Chondrocyte (in vitro differentiated cells): ENCODE measurements at places on chromosomes 13 and 19. TPM values are rescaled to one million over a fixed set of nuclear protein-coding genes. Genes with fewer than 3 reads are reported as not detected.

DNA sequence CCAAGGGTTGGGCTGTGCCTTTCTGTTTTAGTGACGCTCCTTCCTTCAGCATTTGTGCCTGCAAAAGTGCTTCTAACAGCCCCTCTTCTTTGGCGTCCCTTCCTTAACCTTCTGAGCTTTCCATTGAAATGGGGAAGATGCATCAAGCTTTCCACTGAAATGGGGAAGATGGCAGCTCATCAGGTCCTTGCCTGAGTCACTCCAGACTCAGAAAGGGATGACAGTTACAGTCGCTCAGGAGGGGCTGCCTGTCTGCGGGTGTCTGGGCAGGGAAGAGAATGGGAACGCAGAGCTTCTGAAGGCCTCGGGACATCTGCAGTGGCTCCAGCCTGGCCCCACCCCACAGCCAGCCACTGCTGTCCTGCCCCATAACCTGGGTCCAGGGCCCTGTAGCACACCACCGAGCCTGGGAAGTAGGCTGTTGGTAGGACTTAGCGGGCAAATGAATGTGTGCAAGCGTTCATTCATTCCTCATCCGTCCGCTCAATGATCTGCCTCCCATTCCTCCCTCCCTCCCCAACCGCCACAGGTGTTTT is 9.8 kb downstream of the AP1M1 start:
- H3K27ac ChIP-seq, result no peak overlapping the region
- DNase-seq, result peak; percentile 38
- H3K4me3 ChIP-seq, result no peak overlapping the region
- H3K36me3 ChIP-seq, result peaks cover 45% of the 10 kb centered on the region

DNA sequence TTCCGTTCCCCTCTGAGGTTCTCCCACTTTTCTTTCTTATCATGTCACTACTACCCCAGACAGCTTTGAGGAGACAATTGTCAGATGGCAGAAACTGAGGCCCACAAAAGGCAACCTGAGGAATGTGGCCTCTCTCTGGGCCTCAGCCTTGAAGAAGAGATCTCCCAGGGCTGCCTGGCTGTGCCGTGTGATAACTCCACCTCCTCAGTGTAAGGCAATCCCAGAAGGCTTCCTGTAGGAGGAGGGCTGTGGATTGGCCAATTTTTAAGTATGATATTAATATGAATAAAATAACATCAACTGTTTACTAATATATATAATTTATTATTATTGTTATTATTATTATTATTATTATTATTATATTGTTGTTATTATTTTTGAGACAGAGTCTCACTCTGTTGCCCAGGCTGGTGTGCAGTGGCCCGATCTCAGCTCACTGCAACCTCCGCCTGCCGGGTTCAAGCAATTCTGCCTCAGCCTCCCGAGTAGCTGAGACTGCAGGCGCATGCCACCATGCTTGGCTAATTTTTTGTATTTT is 4.5 kb upstream of the DUS3L start:
- no peaks in the 10 kb centered on the region for H3K27me3 ChIP-seq
- peaks cover under 1% of the 10 kb centered on the region for H3K36me3 ChIP-seq
- H3K4me3 ChIP-seq, result no peak overlapping the region
- H3K27ac ChIP-seq, result no peak overlapping the region

DNA sequence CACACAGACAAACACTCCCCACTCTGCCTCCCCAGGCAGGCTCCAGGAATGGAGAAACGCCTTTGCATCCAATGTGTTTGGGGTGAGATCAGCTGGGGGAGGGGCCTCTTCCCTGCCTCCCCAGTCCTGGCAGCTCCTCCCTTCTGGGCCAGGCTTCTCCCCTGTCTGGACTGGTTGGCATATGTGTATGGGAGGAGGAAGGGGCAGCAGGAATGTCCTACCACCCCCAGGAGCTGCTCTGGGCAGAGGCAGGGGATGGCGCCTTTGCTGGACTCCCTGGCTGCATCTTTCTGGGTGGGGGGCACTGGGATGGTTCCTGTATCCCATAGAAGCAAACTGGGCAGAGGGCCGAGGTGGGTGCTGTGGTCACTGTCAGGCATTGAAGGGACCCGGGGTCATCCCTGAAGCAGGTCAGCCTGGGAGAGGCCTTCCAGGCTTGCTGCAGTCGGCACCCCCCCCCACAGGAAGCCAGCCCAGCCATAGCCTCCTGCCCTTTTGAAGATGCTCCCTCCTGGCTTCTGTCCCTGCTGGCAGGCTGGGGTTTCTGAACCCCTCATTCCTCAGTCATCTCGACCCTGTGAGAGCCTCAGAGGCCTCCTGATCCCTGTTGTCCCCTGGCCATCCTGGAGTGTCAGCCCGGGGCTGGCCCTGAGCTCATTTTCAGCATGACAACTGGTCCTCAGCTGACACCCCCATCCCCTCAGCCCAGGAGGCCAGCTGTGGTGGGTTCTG is 21.2 kb upstream of the SLC7A10 start:
- no peaks in the 10 kb centered on the region for H3K36me3 ChIP-seq
- no peak overlapping the region for H3K27ac ChIP-seq
- H3K27me3 ChIP-seq, result peaks cover 12% of the 10 kb centered on the region
- peak; percentile 79 for DNase-seq

The LIM2 gene
- total RNA-seq, result not detected in 3 replicates

GRCh38 chr13:25876247-25876646 is 175.6 kb downstream of the SHISA2 start:
- no peak overlapping the region for H3K4me3 ChIP-seq
- DNase-seq, result no peak
- H3K36me3 ChIP-seq, result no peaks in the 10 kb centered on the region
- peaks cover 23% of the 10 kb centered on the region for H3K4me1 ChIP-seq
- no peaks in the 10 kb centered on the region for H3K27me3 ChIP-seq
- H3K27ac ChIP-seq, result no peak overlapping the region

The CGB5 gene
- total RNA-seq, result 1.6 TPM in 1 of 3 replicates, not detected in the others

The ZNF221 gene
- total RNA-seq, result 7.9 to 9.2 TPM (median 8.7 TPM) in 3 replicates

GRCh38 chr13:26758496-26759157 is 2.0 kb downstream of the GPR12 start:
- H3K27me3 ChIP-seq, result peaks cover 71% of the 10 kb centered on the region
- peaks cover 6% of the 10 kb centered on the region for H3K36me3 ChIP-seq
- H3K27ac ChIP-seq, result no peak overlapping the region
- H3K4me1 ChIP-seq, result peaks cover 17% of the 10 kb centered on the region
- no peak overlapping the region for H3K4me3 ChIP-seq
- no peak for DNase-seq

The PRR19 gene
- 0.24 to 1.7 TPM (median 0.82 TPM) in 3 replicates for total RNA-seq

- no peak for DNase-seq
- H3K27ac ChIP-seq, result no peak within 1 kb of the TSS
- H3K27me3 ChIP-seq, result no peaks in the 10 kb centered on the region
These were observed at the start of gene PRSS57 for GRCh38 chr19:695352-695949. TSS of gene PRSS57 (minus strand) at chr19:695452. CDS start at chr19:695430, 22 bp downstream.
